GM12865 (cell line): ENCODE measurements at places on chromosomes 16 and 17.
A peak's percentile ranks its signal among the peaks of the same experiment; 100 is the strongest.

DNA sequence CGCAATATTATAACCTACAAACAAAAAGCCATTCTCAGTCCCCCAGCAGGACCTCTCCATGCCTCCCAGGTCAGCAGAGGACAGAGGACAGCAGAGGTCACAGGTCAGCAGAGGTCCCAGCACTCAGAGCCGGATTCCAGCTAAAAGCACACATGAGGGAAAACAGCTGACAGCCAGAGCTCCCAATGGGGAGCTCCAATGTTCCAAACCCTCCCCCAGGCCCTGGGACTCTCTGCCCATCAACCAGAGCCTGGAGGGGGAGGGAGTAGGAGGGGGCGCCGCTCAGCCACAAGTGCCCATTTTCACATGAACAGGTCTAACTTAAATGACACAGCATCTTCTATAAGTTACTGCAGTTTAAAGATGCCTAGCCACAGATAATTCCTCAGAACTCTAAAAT, 77.5 kb downstream of the ANKRD11 start:
- no peak for DNase-seq

DNA sequence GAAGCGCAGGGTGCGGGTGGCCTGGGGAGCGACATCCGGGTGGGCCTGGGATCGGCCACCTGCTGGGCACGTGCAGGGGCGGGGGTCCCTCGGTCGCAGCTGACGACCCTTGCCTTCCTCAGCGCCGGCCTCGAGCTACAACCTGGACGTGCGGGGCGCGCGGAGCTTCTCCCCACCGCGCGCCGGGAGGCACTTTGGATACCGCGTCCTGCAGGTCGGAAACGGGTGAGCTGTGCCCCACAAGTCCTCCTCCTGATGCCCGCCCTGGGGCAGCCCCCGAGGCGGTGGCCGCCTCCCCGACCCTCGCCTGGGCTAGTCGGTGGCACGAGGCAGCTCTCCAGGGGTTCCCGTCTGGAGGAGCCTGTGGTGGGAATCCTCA, 1.5 kb downstream of the ITGAL start:
- no peak for DNase-seq

DNA sequence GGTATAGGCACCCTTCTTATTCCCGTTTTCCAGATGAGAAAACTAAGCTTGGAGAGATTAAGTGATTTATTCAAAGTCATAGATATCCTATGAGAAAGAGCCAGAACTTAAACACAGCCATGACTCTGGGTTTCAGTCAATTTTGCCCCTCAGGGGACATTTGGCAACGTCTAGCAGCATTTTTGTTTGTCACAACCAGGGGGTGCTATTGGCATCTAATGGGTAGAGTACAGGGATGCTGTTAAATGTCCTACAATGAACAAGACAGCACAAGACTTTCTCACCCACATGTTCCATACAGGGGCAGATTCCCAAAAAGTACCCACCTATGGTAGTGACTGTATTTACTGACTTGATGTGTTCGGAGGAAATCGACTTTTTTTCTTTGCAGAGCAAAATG, 4.8 kb upstream of the SHISA9 start:
- peak; percentile 57 for DNase-seq

DNA sequence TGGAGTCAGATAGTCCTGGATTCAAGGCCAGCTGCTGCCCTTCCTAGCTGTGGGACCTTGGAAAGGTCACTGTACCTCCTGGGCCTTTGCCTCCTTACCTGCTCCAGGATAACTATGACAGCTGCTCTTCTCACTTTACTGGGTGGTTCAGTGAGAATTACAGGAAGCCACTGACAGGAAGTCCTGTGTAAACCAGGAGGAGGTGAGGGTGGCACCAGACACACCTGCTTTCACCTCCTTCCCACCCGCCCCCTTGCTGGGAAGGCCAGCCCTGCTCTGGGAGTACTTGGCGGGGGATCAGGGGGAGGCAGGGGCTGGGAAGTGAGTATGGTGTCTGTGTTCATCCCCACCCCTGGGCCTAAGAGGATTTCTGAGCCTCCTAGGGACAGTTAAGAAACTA, 42.6 kb downstream of the CPNE2 start:
- DNase-seq, result peak; percentile 46
